ENCODE measurements at places on chromosomes 6 and 20. TPM values are rescaled to one million over a fixed set of nuclear protein-coding genes. Genes with fewer than 3 reads are reported as not detected.

DNA sequence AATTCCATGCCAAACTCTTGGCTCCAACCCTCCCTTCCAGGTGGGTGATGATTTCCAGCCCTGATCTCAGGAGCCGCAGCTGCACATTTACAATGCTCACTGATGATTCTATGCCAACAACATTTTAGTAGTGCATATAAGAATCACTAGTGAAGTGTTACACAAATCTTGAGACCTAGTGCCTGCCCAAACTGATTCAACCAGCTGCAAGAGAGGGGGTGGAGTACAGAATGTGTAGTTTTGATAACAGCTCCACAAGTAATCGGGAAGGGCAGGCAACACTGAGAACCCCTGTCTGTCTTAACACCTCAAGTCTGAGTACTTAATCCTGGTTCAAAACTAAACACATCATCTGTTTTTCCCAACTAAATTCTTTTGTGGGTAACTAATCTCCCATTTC, 91.7 kb downstream of the PRDM1 start:
- DNase-seq = no peak

- no peak for DNase-seq
These were observed 1.9 kb downstream of the EBF4 start for GRCh38 chr20:2694519-2694918.

- no peak for DNase-seq
These were observed 35.0 kb upstream of the PNRC1 start for GRCh38 chr6:89045576-89045975.

DNA sequence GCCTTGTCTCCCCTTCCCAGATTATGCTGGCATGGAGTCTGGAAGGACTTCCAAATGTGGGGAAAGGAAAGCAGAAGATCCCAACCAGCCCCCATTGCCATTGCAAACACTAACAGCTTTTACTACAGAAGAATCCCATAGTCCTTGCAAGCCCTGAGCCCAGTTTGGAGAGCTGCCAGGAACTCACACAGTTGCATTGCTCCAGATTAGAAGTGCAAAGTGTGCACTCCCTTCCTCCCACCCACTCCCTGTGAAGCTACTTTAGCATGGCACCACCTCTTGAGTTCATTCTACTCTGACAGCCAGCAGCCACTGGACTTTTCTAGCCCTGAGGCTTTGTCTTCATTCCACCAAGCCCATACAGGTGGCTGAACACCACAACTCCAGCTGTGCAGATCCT, 67.6 kb downstream of the SLC22A2 start:
- DNase-seq = no peak

DNA sequence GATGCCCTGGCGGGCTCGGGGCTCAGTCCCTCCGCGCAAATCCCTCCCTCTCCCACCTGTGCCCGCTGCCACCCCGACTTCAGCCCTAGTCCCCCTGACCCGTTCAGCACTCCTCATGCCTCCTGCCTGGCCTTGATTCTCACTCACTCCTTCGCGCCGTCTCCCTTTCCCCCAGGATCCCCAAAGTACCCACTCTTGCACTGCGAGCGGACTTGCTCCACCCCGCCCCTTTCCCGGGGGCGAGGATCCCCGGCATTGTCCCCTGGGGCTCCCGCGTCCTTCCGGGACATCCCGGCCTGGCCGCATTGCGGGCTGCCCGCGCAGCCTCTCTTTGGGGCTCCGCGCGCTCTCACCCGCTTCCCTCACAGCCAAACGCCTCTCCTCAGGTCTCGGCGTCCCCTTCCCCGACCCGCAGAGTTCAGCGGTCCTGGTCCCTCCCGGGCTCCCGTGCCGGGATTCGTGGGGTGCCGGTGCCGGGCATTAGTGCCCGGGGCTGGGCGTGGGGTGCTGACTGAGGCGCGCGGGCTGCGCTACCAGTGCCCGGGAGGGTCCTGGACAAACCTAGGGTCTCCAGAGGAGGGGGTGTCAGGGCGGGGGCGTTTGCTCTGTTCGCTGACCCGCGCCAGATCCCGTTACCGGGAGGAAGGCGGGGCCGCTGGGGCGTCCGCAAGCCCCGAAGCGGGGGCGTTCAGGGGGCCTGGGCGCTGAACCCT, 45.5 kb upstream of the SUPT3H start:
- DNase-seq = peak; percentile 40

The FITM2 gene
- 1.7 TPM for polyA plus RNA-seq

The TCF21 gene
- polyA plus RNA-seq = not detected
